GM20000 (cell line): ENCODE measurements at places on chromosomes 2 and 18.
A peak's percentile ranks its signal among the peaks of the same experiment; 100 is the strongest.

- DNase-seq = no peak
These were observed 492.1 kb upstream of the PIK3C3 start for GRCh38 chr18:41462946-41463345.

DNA sequence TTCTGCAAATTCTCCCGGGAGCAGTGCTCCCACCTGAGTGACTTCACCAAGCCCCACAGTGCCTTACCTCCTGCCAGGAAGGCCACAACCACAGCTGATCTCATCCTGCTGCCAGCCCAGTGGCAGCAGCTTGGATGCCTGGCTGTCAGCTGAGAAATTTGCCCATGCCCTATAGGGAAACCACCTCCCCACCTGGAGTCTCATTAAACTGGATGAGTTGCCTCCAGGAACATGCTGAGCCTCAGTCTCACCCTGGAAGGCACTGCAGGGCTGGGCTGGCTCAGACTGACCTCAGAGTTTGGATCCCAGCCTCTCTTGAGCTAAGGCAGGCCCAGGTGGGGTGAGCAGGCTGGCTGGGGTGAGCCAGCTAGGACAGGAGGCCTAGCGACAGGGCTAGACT lies 23.3 kb downstream of the REEP1 start:
- no peak for DNase-seq

DNA sequence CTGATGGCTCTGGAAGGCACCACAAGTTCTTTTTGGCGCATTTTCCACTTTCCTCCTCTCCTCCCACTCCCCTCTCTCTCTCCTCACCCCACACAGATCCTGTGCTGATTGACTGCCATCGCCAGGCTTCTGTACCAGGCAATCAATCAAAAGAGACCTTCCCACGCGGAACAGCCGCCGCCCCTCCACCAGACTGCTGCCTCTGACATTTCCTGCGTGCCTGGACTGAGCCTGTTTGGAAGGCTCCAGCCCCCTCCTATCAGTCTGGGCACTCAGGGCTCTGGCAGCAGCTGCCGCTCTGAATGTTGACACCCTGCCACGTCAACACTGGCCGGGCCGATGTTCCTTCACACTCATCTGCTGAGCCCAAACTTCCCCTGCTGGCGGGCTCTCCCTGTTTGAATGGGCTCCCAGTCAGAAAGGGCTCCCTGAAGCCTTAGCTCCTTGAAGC lies 467.7 kb downstream of the EPHA4 start:
- DNase-seq = no peak

GRCh38 chr2:196259507-196260481 lies 88.4 kb upstream of the STK17B start:
- DNase-seq = no peak

DNA sequence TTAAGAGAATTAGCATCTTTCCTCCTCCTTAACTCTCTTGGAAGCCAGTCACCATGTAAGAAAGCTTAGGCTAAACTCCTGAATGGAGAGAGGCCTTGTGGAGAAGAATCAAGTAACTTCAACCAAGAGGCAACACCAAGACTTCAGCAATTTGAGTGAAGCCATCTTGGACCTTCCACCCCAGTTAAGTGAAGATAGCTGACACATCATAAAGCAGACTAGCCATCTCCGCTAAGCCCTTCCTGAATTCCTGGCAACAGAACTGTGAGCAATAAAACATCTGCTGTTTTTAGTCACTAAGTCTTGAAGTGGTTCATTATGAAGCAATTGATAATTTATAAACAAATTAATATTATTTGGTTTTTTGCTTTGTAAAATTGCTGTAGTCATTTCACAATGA lies 1.5 kb upstream of the ZNF397 start:
- DNase-seq = no peak

DNA sequence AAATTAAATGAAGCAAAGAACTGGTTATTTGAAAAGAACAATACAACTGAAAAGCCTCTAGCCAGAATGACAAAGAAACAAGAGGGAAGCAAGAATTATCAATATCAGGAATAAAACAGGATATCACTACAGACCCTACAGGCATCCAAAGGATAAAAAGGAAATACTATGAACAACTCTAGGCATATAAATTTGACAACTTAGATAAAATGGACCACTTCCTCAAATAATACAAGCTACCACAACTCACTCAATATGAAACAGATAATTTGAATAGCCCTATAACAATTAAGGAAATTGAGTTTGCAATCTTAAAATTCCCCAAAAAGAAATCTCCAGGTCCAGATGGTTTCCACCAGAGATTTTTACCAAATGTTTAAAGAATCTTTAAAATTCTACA lies 19.8 kb downstream of the RPRD1A start:
- no peak for DNase-seq

DNA sequence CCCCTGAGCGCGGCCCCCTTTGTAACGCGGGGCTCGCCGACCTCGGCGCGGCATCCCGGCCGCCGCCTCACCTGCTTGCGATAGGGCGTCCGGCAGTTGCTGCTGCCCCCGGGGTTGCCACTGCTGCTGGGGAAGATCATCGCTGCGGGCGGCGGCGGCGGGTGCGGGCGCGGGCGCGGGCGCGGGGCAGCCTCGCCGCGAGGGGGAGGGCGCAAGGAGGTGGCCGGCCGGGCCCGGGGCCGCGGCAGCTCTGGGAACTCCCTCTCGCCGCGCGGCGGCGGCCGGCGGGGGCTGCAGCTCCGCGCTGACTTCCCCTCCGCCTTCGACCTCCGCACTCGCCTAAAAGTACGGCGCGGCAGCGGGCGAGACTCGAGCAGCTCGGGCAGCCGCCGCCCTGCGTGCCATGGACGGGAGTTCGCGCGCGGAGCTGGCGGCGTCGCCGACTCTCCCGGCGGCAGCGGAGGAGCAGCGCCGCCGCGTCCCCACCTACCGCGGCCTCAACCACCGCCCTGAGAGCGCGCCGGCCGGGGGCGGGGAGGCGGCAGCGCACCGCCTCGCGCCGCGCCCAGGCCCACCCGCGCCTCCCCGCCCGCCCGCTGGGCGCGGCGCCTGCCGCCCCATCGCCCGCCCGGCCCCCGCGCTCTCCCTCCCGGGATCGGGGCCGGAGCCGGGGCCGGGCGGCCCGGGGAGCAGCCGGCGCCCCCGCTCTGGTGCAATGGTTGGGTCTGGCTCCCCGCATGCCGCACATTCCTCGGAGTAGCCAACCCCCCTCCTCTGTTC lies 86.0 kb downstream of the RBMS1 start:
- DNase-seq = peak; percentile 67

DNA sequence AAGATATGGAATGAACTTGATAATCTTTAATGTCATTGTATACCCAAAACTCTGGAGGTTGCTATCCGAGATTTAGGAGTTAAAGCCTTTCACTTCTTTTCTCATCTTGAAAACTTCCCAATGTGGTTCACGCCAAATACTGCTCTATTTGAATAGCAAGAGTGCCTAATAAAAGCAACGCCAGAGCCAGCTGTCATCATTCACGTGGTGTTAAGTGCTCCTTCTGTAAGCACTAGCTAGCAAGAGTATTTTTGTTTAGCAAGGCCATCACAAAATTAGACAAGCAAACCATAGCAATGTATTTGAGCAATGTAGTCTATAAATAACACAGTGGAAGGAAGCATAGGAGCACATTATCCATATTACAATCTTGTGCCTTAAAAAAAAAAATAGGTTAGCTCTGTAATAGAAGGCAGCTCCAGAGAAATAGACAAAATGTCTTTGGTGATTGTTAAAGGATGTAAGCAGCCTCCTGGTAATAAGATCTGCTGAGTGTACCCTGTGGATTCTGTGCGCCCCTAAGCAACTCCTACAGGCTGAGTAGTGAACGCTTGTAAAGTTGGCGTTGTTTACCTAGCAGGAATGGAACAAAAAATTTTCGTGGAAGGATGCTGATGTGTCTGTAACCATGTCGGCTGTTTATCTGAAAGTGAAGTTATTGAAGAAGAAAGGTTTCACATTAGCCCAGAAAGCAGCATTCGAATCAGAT lies 518.0 kb downstream of the CNTNAP5 start:
- DNase-seq = no peak

DNA sequence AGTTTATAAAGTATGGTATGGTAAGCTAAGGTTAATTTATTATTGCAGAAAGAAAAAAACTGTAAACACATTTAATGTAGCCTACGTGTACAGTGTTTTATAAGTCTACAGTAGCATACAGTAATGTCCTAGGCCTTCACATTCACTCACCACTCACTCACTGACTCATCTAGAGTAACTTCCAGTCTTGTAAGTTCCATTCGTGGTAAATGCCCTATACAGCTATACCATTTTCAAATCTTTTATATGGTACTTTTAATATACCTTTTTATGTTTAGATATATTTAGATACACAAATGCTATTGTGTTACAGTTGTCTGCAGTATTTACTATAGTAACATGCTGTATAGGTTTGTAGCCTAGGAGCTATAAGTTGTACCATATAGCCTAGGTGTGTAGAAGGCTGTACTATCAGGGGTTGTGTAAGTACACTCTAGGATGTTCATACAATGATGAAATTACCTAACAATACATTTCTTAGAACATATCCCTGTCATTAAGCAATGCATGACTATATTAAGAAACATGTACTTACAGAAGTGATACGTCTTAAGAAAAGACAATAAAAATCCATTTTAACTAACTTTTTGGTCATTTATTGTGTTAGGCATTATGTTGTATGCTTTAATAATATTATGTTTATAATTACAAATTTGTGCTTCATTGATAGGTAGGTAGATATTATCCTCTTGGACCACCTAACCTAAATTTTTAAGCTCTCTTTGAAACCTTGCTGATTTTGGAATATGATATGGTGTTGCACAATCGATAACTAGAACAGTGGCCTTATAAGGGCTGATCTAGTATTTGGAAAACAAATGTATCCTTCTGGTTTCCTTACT lies 51.9 kb downstream of the VRK2 start:
- no peak for DNase-seq

DNA sequence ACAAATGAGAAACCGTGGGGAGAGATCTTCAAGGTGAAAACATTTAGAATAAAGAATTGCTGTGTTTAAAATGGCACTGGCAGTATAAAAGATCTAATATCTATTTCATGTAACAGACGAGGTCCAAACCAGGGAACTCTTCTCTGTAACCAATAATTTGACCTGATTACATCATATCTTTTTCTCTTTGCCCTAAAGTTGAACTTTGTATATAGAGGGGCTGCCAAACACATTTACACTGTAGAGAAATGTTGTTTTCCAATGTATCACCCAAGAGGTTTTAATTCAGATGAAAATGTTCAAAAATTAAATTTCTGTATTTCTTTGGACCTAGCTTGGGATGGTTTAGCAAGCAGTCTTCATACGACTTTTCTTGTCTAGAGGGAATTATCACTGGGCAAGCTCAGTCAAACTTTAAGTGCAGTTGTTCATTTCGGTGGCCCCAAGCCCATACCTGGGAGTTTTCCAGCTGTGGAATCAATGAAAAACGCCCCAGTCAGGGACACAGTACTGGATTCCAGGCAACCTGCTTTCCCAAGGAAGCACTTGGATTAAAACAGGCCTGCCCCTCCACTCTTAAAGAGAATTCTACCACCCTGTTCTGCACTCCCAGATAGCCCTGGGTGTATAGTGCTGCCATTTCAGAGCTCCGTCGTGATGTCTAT lies 208.5 kb upstream of the FN1 start:
- no peak for DNase-seq

DNA sequence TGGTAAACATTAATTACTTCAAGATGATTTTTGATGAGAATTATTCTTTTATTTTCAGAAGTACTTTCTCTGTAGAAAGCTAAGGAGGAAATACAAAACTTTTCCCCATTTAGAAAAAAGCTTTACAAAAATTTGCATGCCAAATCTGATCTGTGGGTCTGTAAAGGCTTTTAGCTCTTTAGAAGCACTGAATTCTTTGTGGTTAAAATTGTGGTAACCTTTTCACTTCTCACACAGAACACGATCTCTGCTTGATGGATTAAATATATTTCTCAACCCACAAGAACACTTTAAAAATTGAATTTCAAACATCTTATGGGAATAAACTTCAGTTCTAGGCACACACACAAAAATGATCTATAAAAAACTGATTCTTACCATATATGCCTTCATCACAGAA lies 63.7 kb downstream of the VIL1 start:
- DNase-seq = peak; percentile 10

- DNase-seq = no peak
These were observed 128.6 kb upstream of the EPC2 start for GRCh38 chr2:148515976-148516375.

DNA sequence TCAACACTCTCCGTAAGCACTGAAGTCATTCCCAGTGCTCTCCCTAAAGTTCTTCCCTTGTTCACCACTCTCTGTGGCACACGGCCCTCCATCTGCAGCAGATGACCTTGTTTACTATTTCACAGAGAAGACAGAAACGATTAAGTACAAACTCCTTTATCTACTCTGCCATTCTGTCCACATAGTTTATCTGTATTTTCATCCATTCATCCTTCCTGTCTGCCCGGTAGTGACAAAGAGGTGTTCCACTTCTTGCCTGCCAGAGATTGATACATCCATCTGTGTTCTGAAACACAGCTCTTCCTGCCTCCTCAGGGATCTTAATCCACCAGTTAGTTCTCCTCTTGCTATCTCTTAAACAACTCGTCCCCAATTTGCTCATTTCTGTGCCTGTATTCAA lies 77.9 kb upstream of the CD226 start:
- DNase-seq = no peak

DNA sequence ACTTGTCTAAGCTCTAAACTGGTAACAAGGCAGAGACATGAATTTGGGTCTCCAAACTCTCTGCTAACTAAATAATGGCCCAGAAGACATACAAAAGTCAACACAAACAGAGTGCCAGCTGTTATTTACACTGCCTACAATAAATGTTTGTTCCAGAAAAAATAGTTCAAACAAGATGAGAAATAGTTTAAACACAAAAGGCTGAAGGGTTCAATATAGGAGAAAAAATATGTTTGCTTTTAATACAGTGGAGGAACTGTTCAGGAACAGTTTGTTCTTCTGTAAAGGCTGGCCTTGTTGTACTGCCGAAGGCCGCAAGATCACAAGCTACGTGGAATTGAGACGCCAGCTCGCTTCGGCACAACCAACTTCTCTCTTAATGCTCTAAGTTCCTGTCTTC lies 74.6 kb downstream of the AFF3 start:
- no peak for DNase-seq

- DNase-seq = peak; percentile 50
These were observed at the start of gene ARHGAP15 for GRCh38 chr2:143128681-143129580. Gene ARHGAP15 (plus strand): TSS chr2:143129419.

DNA sequence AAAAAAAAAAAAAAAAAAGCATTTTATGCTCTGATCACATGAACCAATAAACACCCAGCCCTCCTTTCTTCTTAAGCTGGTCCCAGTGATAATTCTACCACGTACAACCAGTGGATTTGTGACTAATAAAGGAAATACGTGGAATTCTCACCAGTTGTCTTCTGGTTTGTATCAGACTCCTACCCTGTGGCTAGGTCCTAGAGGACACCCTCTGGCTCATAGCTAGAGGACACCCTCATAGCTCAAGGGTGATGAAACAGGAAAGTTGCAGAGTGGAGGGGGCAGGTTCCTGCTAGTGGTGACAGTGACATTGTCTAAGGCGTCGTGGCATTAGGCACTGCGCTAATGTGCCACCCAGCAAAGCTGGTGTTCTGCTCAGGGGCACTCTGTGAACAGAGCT lies 167.8 kb downstream of the BCL11A start:
- DNase-seq = no peak

GRCh38 chr2:207161247-207162123 lies 4.3 kb downstream of the KLF7 start:
- no peak for DNase-seq
